ENCODE measurements at places on chromosomes 1 and 21.

DNA sequence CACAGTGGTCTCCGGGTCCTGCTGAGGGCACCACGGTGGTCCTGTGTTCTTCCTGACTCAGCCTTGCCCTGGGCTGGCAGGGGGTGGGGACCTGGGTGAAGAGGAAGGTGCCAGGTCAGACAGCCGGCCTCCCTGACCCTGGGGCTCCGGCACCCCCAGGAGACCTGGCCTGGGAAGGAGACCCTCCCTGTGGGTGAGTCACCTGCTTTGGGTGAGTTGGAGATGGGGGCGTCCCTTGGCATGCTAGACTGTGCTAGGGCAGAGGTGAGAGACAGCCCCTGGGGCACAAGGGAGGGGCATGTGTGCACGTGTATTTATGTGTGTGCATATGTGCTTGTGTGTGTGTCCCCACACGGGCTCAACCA, 23.4 kb downstream of the SPSB1 start:
- DNase-seq, result no peak

GRCh38 chr1:38589036-38589435, 270.5 kb downstream of the RRAGC start:
- DNase-seq, result no peak

GRCh38 chr1:6272452-6272851, 11.6 kb upstream of the GPR153 start:
- DNase-seq, result no peak

DNA sequence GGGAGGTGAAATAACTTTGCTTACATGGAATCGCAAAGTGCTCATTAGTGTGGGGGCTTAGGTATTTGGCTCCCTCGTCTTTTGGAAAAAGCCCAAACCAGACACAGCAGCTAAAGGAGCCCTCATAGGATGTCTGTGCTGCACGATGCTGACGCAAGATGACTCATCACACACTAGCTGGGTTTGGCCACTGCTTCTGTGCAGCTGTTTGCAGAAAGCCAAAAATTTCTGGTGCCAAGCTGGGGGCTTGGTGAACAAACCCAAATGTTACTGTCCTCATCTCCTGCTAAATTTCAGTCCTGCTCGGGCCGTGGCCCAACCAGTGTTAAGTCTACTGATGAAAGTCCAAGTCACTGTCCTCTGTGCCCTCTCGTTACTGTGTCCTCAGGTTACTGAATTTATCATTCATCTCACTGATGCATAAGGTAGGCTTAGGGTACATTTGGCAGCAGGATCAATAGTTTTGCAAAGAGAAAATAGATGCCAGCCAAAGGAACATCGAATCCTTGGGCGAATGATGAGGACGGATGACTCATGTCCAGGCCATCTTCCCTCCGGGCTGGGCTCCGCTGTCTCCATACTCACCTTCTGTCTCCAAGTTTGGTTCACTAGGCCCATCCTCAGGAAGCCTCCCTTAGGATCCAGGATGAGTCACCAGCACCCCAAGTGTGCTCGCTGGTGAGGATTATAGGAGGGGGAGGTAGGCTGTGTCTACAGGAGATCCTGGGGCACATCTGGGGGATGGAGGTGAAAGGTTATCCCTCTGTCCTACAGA, 177.7 kb downstream of the ADSS2 start:
- no peak for DNase-seq

- DNase-seq, result no peak
Measured at GRCh38 chr1:6410248-6410893, 9.3 kb downstream of the HES2 start.
